ENCODE measurements at places on chromosomes 4 and X.

GRCh38 chr4:185171373-185172071 lies 28.5 kb downstream of the SLC25A4 start:
- no peak for DNase-seq

DNA sequence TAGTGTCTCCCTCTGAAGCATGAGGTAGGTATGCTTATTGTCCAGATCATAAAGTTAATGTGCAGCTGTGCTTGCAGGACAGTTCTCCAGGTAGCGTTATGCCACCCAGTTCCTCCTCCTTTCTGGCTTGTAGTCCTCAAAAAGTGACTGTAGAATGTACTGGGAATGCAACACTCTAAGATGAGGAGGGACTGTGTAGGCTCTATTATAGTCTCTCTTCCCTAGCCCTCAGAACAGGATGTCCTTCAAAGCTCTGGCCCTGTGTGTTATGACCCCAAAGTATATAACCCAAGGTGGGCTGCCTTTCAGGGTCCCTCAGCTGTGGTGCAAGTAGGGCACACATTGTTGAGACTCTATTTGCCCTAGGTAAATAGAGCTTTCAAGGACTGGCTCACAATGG lies 20.8 kb upstream of the MANBA start:
- no peak for DNase-seq

DNA sequence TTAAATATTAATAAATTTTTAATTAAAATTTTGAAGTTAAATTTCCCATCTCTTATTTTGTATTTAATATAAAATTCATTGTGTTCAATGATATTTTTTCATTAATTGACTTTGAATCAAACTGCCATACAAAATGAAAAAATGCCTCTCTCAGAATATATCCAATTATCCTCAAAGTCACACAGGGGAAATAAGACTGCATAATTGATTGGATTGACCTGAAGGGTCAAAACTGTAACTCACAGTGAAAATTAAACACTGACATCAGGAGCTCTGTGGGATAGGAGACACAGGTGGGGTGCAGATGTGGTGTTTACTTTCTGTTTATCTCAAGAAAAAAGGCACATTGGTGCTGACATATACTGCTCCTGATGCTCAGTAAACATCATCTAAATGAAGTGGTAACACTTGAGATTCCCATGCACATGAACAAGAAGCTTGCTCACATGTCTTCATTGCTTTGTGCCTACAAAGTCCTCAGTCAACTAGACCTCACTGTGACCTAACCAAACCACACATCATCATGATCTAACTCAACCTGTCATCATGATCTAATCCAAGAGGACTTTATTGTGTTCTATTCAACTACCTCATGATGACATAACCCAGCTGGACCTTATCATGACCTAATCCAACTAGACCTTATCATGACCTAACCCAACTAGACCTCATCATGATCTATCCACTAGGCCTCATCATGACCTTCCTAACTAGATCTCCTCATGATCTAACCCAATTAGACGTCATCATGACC lies 83.7 kb downstream of the DHRSX start:
- DNase-seq, result no peak

- no peak for DNase-seq
These were observed 1.7 kb upstream of the ABRAXAS1 start for GRCh38 chr4:83486457-83487129.

GRCh38 chrX:70755850-70756249 lies 152.7 kb downstream of the TEX11 start:
- DNase-seq, result no peak

DNA sequence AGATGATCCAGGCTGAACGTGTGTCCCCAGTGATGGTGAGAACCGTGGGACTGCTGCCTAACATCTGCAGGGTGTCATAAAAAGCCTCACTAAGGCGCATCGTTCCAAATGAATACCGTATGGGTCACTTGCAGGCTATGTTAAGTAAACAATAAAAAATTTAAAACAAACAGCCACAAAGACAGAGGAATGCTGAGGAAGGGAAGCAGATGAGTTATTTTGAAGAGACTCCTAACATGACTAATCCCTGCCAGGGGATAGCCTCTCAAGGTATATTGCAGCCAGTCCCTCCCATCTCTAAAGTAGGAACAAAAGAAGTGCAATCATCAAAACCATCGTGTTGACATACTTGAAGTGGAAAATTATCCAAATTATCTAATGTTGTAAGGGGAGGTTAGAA lies 83.8 kb downstream of the UNC5C start:
- no peak for DNase-seq
